ENCODE measurements at places on chromosomes 3 and 15.
A peak's percentile ranks its signal among the peaks of the same experiment; 100 is the strongest.

DNA sequence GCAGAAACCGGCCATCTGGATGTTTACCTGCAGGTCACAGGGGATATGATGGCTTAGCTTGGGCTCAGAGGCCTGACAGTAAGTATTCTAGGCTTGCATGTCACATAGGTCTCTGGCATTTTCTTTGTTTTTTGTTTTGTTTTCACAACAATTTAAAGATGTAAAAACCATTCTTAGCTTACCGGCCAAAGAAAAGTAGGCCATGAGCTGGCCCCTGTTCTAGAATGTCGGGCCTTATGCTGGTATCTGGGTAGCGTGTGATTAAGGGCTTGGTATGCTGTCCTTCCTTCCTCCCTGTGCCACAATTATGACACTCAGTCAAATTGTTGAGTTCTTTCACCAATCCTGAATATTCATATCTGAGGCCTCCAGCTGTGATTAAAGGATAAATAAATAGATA is 40.2 kb downstream of the C3orf85 start:
- DNase-seq = no peak

DNA sequence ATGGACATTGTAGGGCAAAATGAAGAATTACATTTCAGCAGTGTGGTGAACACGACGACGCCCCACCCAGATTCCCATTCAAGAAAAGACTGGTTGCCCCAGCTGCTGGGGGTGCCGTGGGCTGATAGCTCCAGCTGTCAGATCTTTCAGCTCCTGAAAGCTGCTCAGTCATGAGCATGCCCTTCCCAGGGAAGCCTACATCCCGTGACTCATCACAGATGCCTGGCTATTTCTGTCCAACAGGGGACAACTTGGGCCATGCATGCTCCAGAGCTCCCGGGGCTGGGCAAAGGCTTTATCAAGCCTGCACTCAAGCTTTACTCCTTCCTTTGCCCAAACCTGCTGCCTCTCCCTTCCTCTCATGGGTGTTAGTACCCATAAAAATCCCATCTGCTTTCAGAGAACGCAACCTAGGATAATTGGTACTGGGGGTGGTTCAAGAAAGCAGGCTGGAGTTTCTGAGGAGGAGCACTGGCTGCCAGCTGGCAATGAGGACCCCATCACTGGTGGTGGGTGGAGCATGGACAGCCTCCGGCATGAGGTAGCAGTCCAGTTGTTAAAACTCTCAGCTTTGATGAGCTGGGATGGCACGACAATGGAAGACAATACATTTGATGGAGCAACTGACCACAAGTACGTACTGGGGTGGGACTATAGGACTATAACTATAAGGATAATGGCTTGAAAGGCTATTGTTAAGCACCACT is 16.4 kb upstream of the ST8SIA2 start:
- no peak for DNase-seq

DNA sequence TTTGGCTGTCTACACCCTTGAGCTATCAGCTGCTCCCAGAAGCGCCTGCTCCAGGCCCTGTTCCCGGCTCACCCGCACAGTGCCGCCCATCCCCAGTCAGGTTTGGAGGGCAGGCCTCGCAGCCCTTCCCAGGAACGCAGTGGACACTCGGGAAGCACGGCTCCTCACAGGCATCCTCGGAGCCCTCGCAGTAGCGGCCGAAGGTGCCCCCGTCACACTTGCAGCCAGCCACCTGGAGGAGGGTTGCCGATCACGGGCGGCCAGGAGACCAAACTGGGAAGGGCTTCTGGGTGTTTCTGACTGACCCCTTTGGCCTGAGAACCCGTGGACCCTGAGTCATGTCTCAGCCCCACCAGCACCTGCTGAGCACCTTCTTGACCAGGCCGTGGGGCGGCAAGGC is 33.4 kb downstream of the MUC20 start:
- DNase-seq = no peak

DNA sequence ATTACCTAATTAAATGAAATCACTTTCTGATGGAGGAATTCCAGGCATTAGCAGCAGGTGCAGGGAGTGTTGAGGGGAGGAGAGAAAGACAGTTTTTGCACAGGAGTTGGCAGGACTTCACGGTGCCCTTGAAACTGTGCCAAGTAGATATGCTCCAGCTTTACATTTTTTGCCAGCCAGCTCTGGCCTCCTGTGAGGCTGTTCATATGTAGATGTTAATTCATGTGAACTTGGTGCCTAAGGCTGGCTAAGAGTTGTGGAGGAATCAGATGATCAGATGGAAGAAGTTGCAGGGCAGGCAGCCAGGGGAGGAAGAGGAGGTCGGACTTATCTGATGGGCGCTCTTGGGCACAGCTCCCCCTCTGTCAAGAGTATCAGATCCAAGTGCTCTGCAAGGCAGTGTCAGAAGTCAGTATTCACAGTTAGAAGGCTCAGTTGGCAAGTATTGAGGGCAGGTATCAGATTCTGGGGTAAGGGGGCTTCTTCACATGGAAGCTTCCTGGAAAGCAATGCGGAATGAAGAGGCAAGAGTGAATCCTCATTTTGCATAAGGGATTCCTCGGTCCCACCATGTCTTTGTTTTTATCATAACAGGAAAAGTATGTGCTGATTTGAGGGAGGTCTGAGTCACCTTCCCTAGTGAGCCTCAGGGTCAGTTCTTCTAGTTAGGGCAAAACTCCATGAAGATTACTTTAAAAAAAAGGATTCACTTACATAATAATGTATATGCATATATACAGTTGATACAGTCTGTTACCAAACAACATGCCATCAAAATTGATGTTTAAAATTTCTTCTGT is 172.6 kb upstream of the UMPS start:
- DNase-seq = no peak

DNA sequence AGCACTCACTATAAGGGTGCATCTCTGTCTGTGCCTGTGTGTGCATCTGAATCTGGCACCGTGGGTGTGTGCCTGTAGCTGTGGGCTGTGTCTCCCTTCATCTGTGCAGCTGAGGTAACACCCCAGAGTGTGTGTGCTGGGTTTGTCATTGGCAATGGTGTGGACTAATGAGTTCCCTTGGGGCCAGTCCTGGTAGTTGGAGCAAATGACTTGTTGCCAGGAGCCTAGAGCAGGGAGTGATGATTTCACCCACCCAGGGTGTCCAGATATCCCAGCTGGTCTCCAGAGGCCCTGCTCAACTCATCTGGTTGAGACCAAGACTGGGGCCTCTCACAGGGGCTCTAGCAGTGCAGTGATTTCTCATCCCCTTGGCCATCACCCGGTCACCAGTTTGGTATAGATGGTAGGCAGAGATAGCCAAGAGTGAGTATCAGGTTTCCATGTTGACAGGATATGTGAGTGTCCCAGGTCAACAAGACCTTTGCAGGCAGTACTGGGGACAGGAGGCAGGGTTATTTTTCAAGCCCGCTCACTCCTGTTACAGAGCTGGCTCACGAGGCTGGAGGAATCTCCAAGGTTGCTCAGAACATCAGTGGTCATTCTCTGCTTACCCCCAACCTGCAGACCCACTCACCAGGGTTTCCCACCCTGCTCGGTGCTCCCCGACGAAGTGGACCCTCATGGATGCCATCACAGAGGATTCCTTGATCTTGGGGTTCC is 4.1 kb upstream of the HDAC11 start:
- peak; percentile 62 for DNase-seq

GRCh38 chr15:97978401-97979139 is 18.1 kb downstream of the ARRDC4 start:
- no peak for DNase-seq

GRCh38 chr15:71148048-71148447 is 32.8 kb downstream of the THSD4 start:
- peak; percentile 7 for DNase-seq

DNA sequence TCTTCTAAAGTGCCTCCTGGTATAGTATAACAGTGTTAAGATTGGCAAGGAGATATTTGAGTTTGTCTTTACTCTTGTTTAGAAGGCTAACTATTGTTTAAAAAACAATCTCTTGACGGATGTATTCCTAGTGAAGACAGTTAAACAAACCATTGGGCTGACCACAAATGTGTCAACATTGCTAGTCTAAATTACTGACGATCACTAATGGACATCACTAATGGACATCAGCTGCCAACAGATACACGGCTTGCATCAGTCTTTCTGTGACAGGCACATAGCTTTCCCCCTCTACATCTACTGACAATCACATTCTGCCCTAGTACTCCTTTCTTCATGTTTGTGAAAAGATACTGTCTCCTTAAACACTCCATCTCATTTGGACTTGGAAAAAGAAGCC is 57.1 kb upstream of the ETV5 start:
- DNase-seq = no peak

- DNase-seq = no peak
Observed at GRCh38 chr3:42159706-42160472, 68.7 kb downstream of the TRAK1 start.

DNA sequence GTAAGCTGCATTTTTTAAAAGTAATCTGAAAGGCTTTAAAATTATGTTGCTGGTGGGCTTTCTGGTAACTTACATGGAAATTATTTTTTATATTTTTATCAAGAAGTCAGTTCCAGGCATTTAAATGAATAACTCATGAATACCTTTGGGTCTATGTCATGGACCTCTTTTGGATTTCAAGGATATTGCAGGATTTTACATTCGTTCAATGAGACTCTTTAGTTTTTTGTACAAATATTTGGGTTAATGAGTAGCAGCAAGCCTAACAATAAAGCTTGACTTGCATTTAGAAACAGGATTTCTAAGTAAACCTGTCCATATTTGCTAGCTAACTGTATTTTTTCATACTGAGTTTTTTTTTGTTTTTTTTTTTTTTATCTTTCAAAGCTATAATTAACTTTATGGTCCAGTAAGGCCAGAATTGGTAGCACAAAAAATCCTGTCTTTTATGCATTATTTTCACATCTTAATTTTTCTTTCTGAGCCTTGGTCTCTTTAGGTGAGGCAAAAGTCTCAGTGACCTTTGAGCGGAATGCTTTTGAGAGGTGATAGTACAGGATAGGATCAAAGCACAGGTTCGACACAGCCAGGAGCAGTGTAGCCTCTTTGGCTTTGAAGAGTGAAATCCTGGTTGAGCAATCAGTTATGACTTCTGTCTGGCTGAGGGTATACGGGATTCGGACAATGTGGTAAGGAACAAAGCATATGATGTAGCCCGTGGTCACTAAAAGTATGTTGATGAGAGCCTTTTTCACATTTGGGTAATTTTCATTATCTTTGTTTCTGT is 4.8 kb downstream of the GPR171 start:
- no peak for DNase-seq

- DNase-seq = no peak
Observed at GRCh38 chr3:58654466-58654865, 12.1 kb downstream of the FAM3D start.

- no peak for DNase-seq
Observed at GRCh38 chr3:119347036-119347435, 52.9 kb downstream of the ARHGAP31 start.

DNA sequence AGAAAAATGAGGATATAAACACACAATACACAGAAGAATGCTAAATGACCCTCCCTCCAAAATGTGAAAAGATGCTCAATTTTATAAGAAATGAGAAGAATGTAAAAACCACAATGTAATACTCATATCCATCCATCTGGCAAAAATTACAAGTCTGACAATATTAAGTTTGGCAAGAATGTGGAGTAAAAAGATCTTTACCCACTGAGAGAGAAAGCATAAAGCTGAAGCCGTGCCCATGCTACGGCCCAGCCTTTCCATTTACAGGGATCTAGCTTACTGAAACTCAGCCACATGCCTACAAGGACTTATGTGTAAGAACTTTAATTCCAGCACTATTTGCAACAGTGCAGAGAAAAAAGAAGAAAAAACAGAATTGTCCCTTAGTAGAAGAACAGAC is 42.9 kb downstream of the ATP13A3 start:
- DNase-seq = no peak

GRCh38 chr15:25183581-25184251 is 228.9 kb downstream of the SNRPN start:
- DNase-seq = no peak

DNA sequence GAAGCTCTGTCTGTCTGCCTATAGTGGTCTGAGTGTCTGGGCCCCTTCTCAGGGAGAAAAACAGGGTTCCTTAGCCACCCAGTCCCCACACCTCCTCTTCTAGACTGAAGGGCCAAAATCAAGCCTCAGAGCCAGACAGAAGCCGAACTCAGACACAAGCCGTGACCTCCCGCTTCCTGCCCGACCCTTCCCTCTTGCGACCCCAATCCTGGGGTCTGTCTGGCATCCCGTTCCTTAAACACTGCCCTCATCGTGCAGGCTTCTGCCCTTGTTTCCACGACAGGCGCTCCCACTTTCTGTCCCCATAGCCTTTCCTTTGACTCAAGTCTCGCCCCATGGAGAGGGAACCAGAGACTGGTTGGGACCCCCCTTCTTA is 32.3 kb downstream of the EPHB3 start:
- no peak for DNase-seq

DNA sequence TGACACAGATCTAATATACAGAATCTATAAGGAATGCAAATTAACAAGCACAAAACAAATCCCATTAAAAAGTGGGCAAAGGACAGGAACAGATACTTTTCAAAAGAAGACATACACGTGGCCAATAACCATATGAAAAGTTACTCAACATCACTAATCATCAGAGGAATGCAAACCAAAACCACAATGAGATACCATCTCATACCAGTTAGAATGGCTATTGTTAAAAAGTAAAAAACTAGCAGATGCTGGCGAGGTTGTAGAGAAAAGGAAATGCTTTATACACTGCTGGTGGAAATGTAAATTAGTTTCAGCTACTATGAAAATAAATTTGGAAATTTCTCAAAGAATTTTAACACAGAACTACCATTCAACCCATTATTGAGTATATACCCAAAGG is 50.7 kb downstream of the ADAMTS17 start:
- no peak for DNase-seq

- no peak for DNase-seq
Observed at GRCh38 chr3:123934250-123934649, 26.8 kb downstream of the CCDC14 start.

DNA sequence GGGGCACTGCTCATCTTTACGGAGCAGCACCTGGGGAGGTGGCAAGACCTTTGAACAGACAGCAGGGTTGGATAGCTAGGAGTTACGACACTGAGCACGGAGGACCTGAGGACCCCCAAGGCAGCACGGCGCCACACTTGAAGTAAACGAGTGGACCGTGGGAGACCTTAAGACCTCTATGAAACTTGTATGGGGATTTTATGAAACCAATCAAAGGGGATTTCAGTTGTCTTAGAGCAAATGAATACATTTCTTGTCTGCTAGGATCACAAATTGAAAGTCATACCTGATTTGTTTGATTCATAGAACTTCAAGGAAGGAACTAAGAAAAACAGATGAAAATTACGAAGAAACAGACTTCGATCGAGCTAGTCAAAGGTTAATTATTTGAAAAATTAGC is 281.2 kb downstream of the MECOM start:
- DNase-seq = no peak

- DNase-seq = no peak
Observed at GRCh38 chr15:68620721-68621527, 42.1 kb downstream of the CORO2B start.

DNA sequence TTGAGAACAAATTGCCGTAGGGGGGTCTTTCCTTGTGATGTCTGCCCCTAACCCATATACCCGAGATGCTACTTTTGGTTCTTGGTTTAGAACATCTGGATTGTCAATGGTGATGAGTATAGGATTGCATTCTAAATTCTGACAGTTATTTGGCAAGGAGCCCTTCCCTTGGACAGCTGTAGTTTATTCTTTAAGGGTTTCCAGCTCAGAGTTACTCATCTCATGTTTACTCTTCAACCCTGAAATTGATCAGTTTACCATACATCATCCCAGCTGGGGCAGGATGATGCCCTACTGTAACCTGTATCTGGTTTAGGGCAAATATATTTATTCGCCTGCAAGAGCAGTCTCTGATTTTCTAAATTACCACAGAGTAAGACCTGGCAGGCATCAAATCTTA is 85.7 kb upstream of the XCR1 start:
- DNase-seq = no peak
